Left ventricle myocardium superior (tissue), 1 donor: ENCODE measurements at places on chromosomes 6 and 20. TPM values are rescaled to one million over a fixed set of nuclear protein-coding genes. Genes with fewer than 3 reads are reported as not detected.
A peak's percentile ranks its signal among the peaks of the same experiment; 100 is the strongest.

DNA sequence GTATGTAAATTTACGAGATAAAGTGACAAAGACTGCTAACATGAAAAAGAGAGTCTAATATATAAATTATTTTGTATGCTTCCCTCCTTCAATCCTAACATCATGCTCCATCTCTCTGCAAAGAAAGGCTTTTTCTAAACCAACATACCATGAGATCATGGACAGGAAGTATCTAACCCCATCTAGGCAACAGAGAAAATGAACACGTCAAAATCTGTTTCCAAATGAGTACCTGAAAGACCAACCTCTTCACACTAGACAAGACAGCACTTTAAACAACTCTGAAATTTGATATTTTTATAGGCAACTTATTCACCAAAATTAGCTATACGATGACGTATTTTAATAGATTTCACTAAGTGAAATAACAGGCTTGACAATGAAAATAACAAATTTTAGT, 54.6 kb downstream of the MAN1A1 start:
- DNase-seq = no peak

The DPM1 gene
- 41.2 TPM for total RNA-seq

The FAM229B gene
- 69.3 TPM for total RNA-seq

GRCh38 chr20:53738039-53738944, 144.7 kb upstream of the ZNF217 start:
- peak; percentile 68 for DNase-seq

DNA sequence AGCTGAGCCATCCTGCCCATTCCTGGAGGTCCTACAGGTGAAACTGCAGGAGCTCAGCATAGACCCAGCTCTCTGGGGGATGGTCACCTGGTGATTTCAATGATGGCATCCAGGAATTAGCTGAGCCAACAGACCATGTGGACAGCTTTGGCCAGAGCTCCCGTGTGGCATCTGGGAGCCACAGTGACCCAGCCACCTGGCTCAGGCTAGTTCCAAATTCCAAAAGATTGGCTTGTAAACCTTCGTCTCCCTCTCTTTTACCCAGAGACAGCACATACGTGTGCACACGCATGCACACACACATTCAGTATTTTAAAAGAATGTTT, 44.0 kb downstream of the SIRPA start:
- no peak for DNase-seq

DNA sequence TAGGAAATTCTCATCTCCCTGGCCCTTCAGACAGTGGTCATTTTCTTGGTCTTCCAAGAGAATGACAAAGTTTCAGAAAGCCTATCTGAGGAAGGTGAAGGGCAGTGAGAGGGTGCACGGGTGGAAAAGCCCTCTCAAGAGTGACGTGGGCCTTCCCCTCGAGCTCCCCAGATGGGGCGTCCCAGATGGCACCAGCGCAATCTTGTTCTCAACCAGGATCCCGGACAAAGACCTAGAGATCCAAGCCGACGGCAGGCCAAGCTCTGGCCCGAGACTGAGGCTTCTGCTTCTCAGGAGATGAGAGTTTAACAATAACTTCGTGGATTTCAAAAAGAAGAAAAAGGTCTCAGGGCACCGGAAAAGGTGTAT, 797 bp upstream of the ZNF133 start:
- peak; percentile 47 for DNase-seq

The CALHM5 gene
- total RNA-seq = 2.4 TPM

- DNase-seq = no peak
These were observed 713.1 kb downstream of the HDGFL1 start for GRCh38 chr6:23282252-23283021.

- no peak for DNase-seq
These were observed 375.8 kb downstream of the QKI start for GRCh38 chr6:163790266-163790840.

- no peak for DNase-seq
These were observed 152.3 kb downstream of the EDN1 start for GRCh38 chr6:12442455-12442854.

The HLA-G gene
- not detected for total RNA-seq

GRCh38 chr20:56347628-56348304, 11.0 kb upstream of the FAM210B start:
- DNase-seq = no peak

The POM121L2 gene
- not detected for total RNA-seq

The MLIP gene
- 436 TPM for total RNA-seq

The HLA-DRB1 gene
- total RNA-seq = 34.3 TPM

The XPO5 gene
- total RNA-seq = 13.1 TPM

GRCh38 chr6:10554826-10555225, 33.7 kb downstream of the GCNT2 start:
- DNase-seq = no peak

The RAET1G gene
- 0.32 TPM for total RNA-seq

The GRM4 gene
- total RNA-seq = not detected

DNA sequence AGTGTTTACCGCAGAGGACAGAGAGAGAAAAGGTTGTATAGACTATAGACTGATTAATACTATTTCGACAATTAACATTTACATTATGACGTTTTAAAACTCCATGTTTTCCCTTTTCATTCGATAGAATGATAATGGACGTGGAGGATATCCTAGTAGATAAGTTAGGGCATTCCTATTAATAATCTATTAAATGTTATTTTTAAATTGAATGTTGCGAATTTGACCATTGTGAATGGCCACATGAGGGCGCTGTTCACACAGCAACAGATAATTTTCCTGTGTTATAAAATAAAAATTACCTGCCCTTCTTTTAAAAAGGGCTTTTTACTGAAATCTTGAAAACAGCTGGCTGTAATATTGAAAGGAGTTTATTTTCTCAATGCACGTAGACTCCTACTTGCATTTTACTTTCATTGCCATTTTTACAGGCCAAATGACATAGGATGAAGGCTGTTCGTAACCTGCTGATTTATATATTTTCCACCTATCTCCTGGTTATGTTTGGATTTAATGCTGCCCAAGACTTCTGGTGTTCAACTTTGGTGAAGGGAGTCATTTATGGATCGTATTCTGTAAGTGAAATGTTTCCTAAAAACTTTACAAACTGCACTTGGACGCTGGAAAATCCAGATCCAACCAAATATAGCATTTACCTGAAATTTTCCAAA, 3.3 kb downstream of the ADGRB3 start:
- DNase-seq = peak; percentile 32

The SUPT3H gene
- total RNA-seq = 2.8 TPM

GRCh38 chr20:44017211-44017610, 102.6 kb downstream of the TOX2 start:
- no peak for DNase-seq

GRCh38 chr6:15755526-15755925, 92.7 kb upstream of the DTNBP1 start:
- no peak for DNase-seq

- DNase-seq = no peak
These were observed 174.1 kb downstream of the PKHD1 start for GRCh38 chr6:51913265-51913664.

- no peak for DNase-seq
These were observed 86.5 kb upstream of the FYN start for GRCh38 chr6:111959766-111960165.

The TCF21 gene
- total RNA-seq = 3.3 TPM

- DNase-seq = no peak
These were observed 310.4 kb downstream of the PHF3 start for GRCh38 chr6:63945987-63946386.

- DNase-seq = no peak
These were observed 576 bp downstream of the NECAB3 start for GRCh38 chr20:33673410-33674293.

The PTCHD4 gene
- 0.79 TPM for total RNA-seq

DNA sequence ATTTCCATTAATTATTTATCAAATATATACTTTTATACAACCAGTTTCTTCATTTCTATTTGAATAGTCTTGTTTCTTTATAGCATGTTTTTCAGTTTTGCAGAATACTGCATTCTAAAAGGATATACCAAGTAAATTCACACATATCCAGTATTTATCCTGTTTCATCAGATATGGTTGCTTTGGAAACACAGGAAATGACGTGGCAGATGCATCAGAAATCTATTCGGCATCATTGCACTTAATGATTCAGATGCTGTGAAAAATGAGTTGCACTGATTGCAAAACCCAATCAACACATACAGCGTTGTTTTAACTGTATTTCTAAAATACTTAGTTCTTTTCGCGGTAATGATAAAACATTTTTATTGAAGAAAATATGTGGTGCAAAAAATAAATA, 594.9 kb downstream of the CDH26 start:
- DNase-seq = no peak

The SLC22A16 gene
- not detected for total RNA-seq
